Adrenal gland (tissue), 19 donors: ENCODE measurements at places on chromosomes 2 and 18. TPM values are rescaled to one million over a fixed set of nuclear protein-coding genes. Genes with fewer than 3 reads are reported as not detected.
A peak's percentile ranks its signal among the peaks of the same experiment; 100 is the strongest.

The CCDC74A gene
- total RNA-seq = 77.1 TPM

The DIPK1C gene
- 0.37 TPM for total RNA-seq

DNA sequence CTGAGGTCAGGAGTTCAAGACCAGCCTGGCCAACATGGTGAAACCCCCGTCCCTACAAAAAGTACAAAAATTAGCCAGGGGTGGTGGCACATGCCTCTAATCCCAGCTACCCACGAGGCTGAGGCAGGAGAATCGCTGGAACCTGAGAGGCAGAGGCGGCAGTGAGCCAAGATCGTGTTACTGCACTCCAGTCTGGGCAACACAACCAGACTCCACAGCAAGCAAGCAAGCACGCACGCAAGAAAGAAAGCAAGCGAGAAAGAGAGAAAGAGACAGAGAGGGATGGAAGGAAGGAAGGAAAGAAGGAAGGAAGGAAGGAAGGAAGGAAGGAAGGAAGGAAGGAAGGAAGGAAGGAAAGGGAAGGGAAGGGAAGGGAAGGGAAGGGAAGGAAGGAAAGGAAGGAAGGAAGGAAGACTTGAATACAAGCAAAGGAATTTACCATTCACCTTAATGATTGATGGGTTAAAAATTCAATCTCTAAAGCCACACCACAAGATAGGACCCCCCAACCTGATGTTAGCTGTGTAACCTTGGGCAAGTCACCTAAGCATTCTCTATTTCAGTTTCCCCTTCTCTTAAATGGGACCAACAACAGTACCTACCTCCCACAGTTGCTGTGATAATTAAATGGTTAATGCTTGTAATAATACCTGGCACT, 181.7 kb downstream of the ATAD2B start:
- no peaks in the 10 kb centered on the region for H3K27me3 ChIP-seq
- no peak overlapping the region for H3K27ac ChIP-seq
- peaks cover 11% of the 10 kb centered on the region for H3K4me1 ChIP-seq
- no peaks in the 10 kb centered on the region for H3K36me3 ChIP-seq

The GALNT5 gene
- not detected for total RNA-seq

The C1QL2 gene
- not detected for total RNA-seq

DNA sequence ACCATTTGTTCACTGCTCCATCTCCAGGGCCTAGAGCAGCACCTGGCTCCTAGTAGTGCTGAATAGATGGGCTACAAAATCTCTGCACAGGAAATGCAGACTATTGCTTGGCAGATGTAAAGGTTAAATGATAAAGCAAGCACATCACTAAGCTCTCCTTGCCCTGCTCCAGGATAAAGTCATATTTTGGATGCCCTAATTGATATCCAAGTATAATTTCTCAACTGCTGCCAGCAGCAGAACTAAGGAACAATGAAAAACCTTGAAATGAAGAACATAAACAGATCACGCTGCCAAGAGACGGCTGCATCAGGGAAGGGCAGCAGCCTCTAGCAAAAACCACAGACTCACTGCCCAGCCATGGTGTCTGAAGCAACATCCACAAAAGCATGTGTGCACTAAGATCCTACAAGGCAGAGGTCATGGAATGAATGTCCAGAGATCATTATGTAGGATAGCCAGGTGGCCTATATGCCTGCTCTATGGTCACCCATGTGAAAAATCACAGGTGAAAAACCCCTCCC, 134.7 kb downstream of the TMEM163 start:
- no peaks in the 10 kb centered on the region for H3K27me3 ChIP-seq
- no peaks in the 10 kb centered on the region for H3K36me3 ChIP-seq
- DNase-seq = peak; percentile 74
- no peak overlapping the region for H3K4me3 ChIP-seq
- no peak overlapping the region for H3K27ac ChIP-seq

The DNER gene
- total RNA-seq = 309 TPM

- no peak for DNase-seq
- no peak overlapping the region for H3K4me3 ChIP-seq
- H3K27me3 ChIP-seq = no peaks in the 10 kb centered on the region
- no peaks in the 10 kb centered on the region for H3K36me3 ChIP-seq
Measured at GRCh38 chr2:31888550-31888949, 122.3 kb downstream of the MEMO1 start.

DNA sequence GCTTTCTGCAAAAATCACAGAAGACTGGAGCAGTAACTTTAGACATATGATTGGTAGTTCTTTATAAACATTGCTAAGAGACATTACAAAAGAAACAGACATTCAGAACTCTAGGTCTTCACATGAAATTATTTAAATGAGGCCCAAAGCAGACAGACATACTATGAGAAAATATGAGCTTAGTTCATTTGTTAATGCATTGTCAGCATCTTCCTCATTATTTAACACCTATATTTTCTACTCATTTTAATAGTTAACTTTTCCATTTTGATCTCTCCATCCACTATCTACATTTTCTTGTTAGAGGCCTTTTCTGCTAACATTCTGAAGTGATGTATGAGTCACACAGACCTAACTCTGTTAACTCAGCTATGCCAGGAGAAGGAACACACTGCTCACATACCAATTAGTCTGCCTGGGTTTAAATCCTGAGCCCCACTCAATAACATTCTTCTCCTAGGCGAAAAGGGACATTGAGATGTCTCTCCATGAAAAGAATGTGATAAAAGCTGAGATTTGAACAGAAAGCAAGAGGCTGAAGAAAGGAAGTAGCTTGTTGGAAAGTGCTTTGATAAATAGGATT, 400.3 kb upstream of the PKDCC start:
- no peaks in the 10 kb centered on the region for H3K36me3 ChIP-seq
- no peak overlapping the region for H3K27ac ChIP-seq
- no peak for DNase-seq
- H3K4me1 ChIP-seq = no peaks in the 10 kb centered on the region
- no peaks in the 10 kb centered on the region for H3K27me3 ChIP-seq
- H3K4me3 ChIP-seq = no peak overlapping the region

DNA sequence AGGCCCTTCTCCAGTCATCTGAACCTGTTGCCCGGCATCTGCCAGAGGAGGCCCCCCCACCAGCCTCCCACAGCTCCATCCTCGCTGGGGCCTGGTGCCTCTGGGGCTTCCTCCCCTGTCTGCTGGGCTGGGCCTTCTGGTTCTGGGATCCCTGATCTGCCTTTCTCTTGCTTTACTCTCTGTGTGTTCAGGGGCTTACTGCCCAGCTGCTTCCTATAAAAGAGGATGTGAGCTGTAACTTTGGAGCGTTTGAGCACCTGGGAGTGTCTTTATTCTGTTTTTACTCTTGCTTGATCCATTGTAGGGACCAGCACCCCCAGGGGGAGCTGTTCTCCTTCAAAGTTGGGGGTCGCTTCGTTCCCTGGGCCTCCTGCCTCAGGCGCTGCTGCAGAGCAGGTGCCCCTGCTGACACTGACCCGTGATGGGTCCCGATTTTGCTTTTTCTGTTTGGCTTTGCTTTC, 23.1 kb upstream of the FAHD2A start:
- H3K27ac ChIP-seq = no peak overlapping the region
- H3K36me3 ChIP-seq = no peaks in the 10 kb centered on the region
- DNase-seq = no peak
- no peak overlapping the region for H3K4me3 ChIP-seq
- H3K4me1 ChIP-seq = no peaks in the 10 kb centered on the region

GRCh38 chr2:27914041-27914804, 23.7 kb downstream of the BABAM2 start:
- no peaks in the 10 kb centered on the region for H3K36me3 ChIP-seq
- H3K4me1 ChIP-seq = peaks cover 83% of the 10 kb centered on the region
- H3K27ac ChIP-seq = peak overlapping the region; percentile 83
- no peak for DNase-seq
- no peak overlapping the region for H3K4me3 ChIP-seq

DNA sequence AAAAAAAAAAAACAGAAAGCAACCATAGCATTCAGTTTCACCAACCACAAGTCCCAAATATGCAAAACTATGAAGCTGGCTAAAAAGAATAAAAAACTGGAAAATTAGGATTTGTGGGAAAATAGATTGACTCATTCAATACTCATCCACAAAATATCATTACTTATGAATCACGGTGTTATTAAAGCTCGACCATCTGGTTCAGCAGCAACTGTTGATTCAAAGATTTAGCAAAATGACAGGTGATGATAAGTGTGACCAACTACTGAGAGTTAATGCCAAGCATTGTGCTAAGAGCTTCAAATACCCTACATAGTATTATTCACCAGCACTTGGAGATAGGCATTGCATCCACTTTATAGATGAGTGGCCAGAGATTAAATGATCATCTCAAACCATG, 26.2 kb upstream of the XDH start:
- H3K27me3 ChIP-seq = no peaks in the 10 kb centered on the region
- no peak for DNase-seq
- no peak overlapping the region for H3K27ac ChIP-seq
- no peak overlapping the region for H3K4me3 ChIP-seq
- H3K36me3 ChIP-seq = no peaks in the 10 kb centered on the region

DNA sequence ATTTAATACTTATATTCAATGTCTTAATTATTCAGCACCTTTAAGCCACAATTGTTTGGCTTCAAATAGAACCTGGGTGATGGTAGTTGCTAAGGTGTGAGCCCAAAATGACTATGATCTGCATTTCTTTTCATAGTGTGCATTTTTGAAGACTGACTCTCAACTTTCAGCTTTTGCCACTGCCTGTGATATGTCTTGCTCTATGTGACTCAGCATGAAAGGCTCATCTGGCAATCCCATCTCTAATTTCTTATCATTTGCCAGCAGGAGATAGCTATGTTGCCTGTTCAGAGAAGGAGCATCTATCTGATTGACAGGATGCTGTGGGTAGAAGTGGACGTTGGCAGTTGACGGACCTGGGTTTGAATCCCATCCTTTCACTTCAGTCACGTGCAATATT, 34.5 kb upstream of the CCDC93 start:
- no peak overlapping the region for H3K4me3 ChIP-seq
- no peaks in the 10 kb centered on the region for H3K36me3 ChIP-seq
- H3K27ac ChIP-seq = no peak overlapping the region
- H3K27me3 ChIP-seq = peaks cover 21% of the 10 kb centered on the region

DNA sequence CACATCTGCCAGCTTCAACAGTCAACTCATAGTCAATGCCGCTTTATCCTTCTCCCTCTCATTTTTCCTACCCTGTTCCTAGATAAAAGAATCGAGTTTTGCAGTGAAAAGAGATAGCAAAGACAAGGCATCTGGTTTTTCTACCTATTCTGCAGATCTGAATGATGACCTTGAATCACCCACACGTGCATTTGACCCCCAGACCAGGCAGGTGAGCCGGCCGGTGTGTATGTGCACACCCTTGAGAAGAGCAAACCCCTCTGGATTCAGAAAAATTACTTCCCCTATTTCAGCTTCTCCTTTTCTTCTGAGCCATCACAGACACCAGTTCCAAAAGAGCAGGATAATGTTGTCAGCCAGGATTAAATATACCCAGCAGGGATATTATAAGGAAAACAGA, 115.6 kb upstream of the ST6GAL2 start:
- no peak for DNase-seq
- H3K4me1 ChIP-seq = no peaks in the 10 kb centered on the region
- H3K27ac ChIP-seq = no peak overlapping the region
- no peaks in the 10 kb centered on the region for H3K36me3 ChIP-seq
- no peak overlapping the region for H3K4me3 ChIP-seq
- H3K27me3 ChIP-seq = no peaks in the 10 kb centered on the region

GRCh38 chr2:181662287-181662686, 5.4 kb upstream of the CERKL start:
- H3K27ac ChIP-seq = no peak overlapping the region
- no peak for DNase-seq
- no peaks in the 10 kb centered on the region for H3K4me1 ChIP-seq
- H3K36me3 ChIP-seq = no peaks in the 10 kb centered on the region

DNA sequence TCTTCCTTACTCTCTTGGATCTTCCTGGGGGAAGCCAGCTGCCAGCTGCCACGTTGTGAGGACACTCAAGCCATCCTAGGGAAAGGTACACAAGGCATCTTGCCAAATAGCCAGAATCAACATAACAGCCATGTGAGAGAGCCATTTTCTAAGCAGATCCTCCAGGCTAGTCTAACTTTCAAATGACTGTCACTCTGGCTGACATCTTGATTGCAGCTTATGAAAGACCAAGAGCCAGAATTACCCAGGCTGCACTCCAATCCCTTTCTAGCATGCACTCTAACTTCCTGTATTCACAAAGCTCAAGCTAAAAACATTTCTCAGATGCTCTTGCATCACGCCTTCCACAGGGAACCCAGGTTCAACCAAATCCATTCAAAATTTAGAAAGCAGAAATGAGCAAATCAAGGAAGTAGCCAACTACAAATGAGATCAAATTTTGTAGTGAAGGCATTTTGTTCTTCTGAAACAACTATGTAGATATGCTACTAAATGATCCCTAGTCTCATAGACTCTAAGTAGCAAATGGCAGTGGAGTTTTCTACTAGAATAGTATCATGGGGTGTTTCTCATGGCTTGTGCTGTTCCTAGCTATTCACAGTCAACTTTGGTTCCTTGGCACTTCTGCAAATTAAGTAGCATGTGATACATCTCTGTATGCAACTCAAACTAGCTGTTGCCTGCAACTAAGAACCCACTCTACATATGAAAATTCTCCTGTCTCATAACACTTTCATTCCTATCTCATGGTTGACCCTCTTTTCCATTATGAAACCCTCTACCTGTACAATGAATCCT, 281.9 kb downstream of the ZEB2 start:
- H3K4me3 ChIP-seq = no peak overlapping the region
- H3K4me1 ChIP-seq = peaks cover 4% of the 10 kb centered on the region
- peak overlapping the region; percentile 24 for H3K27ac ChIP-seq
- no peaks in the 10 kb centered on the region for H3K36me3 ChIP-seq

GRCh38 chr2:128769457-128770142, 450.9 kb upstream of the HS6ST1 start:
- H3K36me3 ChIP-seq = no peaks in the 10 kb centered on the region
- DNase-seq = no peak
- H3K27ac ChIP-seq = no peak overlapping the region

The CAPN14 gene
- total RNA-seq = 0.11 TPM

DNA sequence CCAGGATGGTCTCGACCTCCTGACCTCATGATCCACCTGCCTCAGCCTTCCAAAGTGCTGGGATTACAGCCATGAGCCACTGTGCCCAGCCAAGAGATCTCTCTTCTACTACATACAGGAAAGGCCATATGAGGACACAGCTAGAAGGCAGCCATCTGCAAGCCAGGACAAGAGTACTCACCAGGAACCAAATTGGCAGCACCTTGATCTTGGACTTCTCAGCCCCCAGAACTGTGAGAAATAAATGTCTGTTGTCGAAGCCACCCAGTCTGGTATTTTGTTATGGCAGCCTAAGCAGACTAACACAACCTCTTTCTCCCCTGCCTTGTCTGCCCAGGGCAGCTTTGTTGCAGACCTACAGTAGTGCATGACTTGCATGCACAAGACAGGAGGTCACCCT, 211.3 kb upstream of the HAAO start:
- H3K27ac ChIP-seq = no peak overlapping the region
- H3K4me1 ChIP-seq = no peaks in the 10 kb centered on the region
- no peak for DNase-seq
- no peaks in the 10 kb centered on the region for H3K36me3 ChIP-seq
- H3K27me3 ChIP-seq = no peaks in the 10 kb centered on the region
- H3K4me3 ChIP-seq = no peak overlapping the region

GRCh38 chr2:235864302-235864701, 303.9 kb downstream of the GBX2 start:
- H3K4me1 ChIP-seq = no peaks in the 10 kb centered on the region
- no peaks in the 10 kb centered on the region for H3K27me3 ChIP-seq
- DNase-seq = no peak
- no peaks in the 10 kb centered on the region for H3K36me3 ChIP-seq
- no peak overlapping the region for H3K4me3 ChIP-seq
